ENCODE measurements at places on chromosomes 16 and 17.

GRCh38 chr17:53707566-53707965 is 115.2 kb upstream of the KIF2B start:
- DNase-seq: no peak

GRCh38 chr16:8172551-8172950 is 417.8 kb downstream of the TMEM114 start:
- DNase-seq: no peak

GRCh38 chr16:57137043-57137442 is 44.7 kb downstream of the CPNE2 start:
- DNase-seq: no peak

GRCh38 chr17:65345261-65346005 is 208.3 kb downstream of the RGS9 start:
- DNase-seq: no peak

GRCh38 chr16:15966836-15967546 is 17.6 kb downstream of the ABCC1 start:
- no peak for DNase-seq

DNA sequence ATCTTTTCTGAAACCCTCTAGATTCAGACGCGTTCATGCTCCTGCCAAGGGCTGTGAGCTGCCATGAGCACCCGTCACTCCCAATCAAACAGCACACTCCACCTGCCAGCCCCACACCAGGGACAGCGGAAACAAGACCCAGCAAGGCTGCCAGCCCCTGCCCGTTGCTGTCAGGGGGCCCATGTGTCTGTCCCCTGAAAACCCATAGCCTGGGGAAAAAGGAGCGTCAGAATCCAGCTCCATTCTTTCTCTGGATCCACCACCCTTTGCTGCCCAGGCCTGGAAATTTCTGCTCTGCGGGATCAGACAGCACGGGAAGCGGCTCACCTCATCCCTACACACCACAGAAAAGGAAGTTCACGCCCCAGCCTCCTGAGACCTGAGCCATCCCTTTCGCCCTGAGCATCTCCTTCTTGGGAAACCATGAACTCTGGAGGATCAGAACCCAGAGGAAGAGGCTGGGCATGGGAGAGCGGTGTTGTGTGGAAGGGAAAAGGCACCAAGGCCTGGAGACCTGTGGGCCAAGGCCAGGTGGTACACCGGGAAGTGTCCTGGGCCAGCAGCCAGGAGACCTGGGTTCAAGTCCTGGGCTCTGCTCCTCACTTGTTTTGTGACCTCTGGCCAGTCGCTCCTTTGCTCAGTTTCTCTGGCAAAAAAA is 51.5 kb upstream of the RCVRN start:
- DNase-seq: no peak

DNA sequence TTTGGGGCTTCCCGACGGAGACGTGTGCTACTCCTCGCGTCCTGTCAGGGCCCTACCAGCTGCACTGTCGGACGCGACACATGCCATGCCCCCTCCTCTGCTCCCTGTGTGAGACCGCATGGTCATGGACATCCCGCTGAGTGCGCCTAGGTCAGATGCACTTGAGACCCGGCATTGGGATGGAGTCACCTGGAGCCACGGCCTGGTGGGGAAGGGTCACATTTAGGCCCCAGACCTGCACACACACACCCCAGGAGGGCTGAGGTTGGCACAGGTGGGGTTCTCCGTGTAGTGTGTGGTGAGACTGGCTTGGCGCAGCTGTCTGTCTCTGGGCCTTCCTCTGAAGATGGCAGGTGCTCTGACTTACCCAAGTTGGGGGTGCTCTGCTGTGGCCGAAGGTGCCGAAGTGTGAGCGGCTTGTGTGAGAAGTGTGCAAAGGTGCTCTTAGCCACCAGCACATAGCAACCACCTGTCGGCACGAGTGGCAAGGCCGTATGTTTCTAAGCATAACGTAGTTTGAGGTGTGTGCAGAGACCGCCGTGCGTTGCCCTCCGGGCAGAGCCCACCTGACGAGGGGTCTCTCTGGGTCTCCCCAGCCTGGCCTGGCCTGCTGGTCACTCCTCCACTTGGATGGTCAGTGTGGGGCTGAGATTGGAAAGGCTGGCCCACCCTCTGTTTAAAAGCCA is 108.6 kb downstream of the BANP start:
- no peak for DNase-seq

DNA sequence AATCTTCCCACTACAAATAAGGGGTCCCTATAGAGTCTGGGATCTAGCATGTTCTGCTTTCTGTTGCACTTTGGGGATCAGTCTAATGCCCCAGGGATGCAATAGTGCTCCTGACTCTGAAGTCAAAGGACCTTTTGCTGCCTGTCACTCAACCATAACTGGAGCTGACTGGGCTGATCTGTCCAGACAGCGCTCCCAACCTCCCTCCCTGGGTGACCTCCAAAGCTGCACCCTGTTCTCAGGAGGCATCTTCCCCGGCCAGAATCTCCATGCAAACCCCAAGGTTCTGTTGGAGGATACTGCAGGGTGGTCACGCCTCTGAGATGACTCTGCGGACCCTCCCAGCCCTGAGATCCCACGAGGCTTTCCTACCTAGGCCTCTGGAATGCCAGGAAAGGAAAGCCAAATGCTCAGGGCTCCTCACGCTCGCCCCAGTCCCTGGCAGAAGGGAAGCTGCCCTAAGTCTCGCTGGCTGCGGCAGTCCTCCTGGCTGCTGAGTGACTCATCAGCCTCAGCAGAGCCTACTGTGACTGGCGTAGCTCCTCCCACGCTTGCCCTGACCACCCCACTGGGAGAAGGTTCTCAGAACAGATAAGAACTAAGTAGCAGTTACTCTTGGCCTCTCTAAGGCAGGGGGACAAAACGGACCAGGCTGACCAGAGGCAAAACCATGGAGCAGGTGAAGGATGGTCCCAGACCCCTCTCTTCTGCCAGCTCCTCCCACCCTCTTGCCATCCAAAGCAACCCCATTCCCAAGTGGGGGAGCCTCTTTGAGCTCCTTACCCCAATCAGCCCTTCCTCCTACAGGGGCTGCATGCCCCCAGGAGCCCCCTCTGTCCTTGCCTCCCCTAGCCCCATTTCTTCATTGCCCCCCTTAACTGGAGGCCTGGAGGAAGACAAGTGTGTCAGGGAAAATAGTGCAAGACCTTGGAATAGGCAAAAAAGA is 124.1 kb upstream of the TNRC6C start:
- DNase-seq: no peak

- no peak for DNase-seq
Measured at GRCh38 chr17:56074361-56074890, 78.8 kb upstream of the ANKFN1 start.

- DNase-seq: no peak
Measured at GRCh38 chr16:85530370-85530739, 82.8 kb upstream of the GSE1 start.

DNA sequence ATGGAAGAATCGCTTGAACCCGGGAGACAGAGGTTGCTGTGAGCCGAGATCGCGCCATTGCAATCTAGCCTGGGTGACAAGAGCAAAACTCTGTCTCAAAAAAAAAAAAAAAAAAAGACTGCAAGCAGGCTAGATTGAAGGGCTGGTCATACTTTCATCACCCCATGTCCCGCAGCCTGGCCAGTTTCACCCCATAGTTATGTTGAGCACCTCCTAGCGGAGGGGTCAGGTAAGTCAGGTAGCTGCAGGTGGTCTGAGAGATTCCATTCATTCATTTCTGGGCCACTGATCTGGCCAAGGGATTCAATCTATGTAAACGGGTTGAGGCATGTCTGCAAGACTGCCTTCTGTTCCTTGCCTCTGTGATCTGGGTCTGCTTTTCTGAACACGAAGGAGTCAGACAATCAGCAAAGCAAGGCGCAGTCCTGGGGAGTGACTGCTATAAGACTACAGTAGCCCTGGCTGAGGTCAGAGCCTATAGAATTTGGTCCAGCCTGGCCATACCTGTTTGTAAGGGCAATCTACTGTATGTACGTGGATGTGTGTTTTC is 23.6 kb upstream of the BPTF start:
- DNase-seq: no peak

- DNase-seq: no peak
Measured at GRCh38 chr17:35700150-35700549, 31.3 kb upstream of the RASL10B start.

GRCh38 chr16:50521246-50521900 is 26.8 kb upstream of the NKD1 start:
- DNase-seq: no peak

DNA sequence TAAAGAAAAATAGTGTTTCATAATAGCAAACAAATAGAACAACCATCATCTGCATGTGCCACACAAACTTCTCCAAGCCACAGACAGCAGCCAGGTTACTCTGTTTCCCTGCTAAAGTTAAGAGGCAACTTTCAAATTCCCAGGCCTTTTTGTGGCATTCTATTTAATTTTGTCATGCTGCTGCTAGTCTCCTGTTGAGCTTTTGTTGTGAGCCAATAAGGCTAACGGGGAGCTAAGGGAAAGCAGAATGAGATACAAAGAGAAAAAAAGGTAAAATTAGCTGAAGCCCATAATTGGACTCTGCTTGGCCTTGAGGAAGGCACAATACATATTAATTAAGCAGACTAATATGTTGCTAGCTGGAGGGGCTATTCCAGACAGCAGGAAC is 74.7 kb upstream of the GNAO1 start:
- DNase-seq: no peak

Data from tibial nerve (tissue), 4 donors.